Hippocampal formation (tissue), 2 donors: ENCODE measurements at places on chromosomes 2 and 18.

DNA sequence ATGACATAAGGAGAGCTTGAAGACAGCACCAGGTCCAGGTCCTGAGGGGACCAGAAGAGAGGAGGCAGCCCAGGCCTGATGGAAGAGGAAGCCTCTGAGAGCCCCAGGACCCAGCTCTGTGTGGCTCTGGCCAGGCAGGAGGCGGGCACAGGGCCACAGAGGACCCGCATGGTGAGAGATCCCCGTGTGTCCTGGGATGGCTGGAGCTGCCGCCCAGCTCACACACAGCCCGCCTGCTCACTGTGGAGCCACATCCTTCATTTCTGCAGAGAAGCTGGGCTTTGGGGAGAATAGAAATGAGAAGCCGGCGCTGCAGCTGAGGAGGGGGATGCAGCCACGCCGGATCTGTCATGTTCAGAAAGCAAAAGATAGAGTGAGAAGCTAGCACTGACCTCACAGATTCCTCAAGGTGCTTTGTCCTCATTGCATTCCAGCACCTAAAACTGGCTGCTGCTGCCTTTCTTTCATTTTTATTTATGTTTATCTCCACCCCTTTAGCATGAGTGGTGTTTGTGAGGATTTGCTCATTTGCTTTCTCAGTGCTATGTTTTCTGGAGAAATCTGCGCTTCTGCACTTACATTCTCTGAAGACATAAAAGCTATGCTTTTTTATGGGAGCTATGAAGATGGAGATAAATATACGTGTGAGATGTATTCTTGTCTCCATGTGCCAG is 307.6 kb upstream of the MYT1L start:
- DNase-seq, result no peak

DNA sequence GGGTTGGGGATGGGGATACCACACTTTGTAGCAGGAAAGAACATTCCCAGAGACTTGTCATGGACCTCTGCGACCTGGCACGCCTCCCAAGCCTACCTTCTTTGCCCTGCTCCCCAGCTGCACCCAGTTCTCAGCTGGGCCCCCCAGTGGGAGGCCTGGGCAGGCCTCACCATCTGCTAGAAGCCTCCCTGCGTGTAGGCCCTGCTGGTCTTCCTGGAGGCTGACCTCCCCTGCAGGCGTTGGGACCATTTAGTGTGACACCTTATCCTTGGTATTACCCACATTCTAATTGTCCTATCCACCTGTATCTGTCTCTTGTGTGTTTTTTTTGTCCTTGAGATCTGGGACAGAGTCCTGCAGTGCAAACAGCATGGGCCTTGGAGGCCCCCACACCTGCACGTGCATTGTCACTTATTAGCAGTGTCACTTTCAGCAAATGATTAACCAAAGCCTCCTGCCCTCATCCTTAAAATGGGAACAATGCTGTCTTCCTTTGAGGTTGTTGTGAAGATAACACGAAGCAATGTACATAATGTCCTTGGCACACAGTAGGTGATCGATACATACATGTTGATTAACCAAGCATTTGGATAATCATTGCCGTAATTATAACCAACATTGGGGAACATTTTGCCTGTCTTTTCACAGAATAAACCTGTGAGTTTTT is 77.2 kb downstream of the LIPG start:
- no peak for DNase-seq

GRCh38 chr18:48459016-48459415 is 49.8 kb upstream of the ZBTB7C start:
- DNase-seq, result no peak

GRCh38 chr2:113078350-113078839 is 10.6 kb downstream of the IL1F10 start:
- no peak for DNase-seq

DNA sequence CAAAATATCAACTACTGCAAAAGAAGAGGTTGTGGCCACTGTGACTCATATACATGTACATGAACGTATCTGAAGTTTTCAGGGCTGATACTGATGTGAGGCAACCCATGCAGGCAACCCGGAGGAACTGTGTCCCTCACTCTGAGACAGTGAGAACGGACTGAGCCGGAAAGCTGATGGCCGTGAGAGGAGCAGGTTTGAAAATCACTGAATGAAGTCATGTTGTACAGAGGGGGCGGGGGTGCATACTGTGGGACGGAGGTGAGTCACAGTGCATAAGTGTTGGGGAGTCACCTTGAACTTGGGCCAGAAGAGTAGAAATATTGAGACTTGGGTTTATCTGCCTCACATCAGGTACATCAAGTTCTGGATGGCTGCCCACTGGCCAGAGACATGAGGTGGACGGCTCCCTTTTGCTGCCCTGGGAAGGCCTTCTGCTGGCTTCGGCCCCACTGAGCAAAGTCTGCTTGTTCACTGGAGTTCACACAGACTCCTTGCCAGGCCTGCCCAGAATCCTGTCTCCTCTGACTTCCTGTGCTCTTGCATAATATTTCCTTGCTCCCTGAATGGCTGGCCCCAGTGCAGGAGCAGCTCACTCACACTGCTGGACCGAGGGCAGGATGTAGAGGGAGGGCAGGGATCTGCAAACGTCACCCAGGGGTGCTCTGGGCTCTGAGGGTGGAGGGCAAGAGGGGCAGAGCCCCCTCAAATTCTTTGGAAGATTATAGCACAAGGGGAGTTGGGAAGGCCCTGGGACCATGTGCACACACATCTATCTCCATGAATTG is 18.1 kb downstream of the EPAS1 start:
- peak; percentile 13 for DNase-seq

GRCh38 chr2:86019121-86019520 is 86.6 kb downstream of the POLR1A start:
- no peak for DNase-seq

GRCh38 chr2:80091237-80091636 is 213.3 kb downstream of the LRRTM1 start:
- no peak for DNase-seq

DNA sequence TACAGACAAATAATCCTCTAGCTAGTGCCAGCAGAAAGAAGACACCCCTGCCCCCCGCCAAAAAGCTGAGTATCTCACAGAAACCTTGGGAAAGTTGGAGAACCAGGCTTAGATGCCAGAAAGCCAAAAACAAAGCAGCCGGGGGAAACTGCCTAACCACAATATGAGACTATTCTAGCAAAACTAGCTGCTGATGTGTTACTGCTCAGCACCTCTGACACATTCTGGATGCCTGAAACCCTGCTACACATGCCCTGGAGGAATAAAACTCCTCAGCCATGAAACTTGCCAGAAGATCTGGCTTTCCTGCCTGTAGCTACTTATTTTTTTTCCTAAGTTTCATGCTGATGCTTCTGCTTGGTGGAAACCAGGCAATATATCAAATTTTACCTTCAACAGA is 122.7 kb upstream of the GCFC2 start:
- DNase-seq, result no peak

DNA sequence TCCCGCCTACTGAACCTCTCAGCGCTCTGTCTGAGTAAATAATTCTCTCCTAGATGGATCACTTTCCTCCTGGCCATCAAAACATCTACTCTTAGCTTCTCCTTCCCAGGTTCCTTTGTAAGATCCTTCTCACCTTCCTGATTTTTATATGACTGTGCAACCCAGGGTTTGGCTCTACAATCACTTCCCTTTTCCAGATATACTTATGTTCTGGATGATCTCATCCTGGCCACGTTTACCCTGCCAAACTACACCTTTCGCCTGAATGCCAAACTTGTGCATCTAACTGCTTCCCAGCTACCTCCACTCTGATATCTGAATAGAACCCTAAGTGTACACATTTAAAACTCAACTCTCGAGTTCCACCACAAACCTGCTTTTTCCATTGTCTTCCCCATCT is 290.5 kb upstream of the REV1 start:
- DNase-seq, result no peak

- no peak for DNase-seq
These were observed 59.1 kb upstream of the IL1RL1 start for GRCh38 chr2:102252236-102252635.

DNA sequence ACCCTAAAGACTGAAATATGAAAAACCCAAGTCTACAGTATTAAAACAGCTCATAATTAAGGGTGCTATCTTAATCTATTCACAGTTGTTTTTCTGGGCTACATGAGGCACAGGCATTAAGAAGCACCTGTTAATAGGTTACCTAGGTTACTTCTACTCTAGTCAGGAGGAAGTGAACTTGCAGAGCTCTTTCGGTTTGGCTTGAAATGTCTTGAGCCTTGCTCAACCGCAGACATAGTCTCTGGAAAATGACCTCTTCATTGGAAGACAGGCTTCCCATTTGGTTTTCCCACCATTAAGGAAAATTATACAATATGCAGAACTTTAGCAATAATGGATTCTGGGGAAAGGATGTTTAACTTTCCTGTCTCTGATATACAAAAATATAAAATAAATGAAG is 142.3 kb upstream of the KCNJ3 start:
- DNase-seq, result no peak

DNA sequence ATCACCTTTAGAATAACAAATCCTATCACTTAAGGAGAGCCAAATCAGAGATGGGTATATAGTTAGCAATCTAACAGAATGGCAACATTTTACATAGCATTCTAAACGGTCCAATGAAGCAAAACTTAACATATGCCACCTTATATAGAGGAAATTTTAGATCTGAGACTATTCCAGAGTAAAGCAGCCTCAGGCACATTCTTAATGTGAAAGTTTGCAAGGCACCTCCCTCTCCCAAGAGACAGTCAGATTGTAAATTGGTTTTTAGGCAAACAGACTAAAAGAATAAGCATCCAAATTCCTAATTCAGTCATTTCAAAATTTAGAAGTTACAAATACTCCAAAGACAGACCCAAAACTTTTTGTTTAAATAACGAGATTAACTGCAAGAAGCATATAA is 292.9 kb downstream of the STK39 start:
- no peak for DNase-seq

GRCh38 chr2:198917926-198918720 is 539.6 kb downstream of the SATB2 start:
- no peak for DNase-seq

DNA sequence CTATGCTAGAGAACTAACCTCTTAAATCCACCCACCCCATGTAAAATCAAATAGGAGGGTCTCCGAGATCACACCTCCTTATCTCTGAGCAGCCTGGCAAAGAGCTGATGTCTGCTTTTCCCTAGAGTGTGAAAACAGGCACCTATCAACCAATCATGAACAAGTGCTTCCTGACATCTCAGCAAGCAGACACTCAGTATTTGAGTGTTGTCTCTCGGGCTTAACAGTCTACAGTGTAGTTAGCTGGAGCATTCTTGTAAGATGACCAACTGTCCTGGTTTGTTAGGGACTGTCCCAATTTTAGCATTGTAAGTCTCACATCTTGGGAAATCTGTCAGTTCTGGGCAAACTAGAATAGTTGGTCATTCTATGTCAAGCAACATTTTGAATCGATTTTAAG is 26.4 kb downstream of the MARCHF4 start:
- no peak for DNase-seq

- no peak for DNase-seq
These were observed 728.7 kb upstream of the ID2 start for GRCh38 chr2:7953195-7953594.

GRCh38 chr2:109188898-109189297 is 59.9 kb downstream of the SH3RF3 start:
- DNase-seq, result no peak

DNA sequence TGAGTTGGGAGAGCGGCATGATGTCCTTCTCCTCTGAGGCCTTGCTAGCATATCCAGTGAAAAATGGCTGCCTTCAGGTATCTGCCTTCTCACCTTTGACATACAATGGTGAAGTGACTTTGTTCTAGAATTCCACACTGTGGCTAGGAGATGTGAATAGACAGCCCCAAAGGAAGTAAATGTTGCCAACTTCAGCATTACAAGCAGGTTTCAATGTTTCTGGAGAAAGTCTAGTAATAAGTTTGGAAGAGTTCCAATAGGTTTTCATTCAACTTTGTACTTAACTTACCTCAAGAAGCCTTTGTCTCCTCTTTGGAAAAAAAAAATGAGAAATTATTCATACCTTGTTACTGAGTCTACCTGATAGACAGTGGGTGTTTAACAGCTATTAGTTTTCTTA is 421.3 kb upstream of the MMADHC start:
- no peak for DNase-seq

GRCh38 chr18:22283397-22283796 is 114.0 kb downstream of the GATA6 start:
- no peak for DNase-seq

GRCh38 chr2:208099682-208100470 is 24.4 kb downstream of the CRYGD start:
- no peak for DNase-seq

DNA sequence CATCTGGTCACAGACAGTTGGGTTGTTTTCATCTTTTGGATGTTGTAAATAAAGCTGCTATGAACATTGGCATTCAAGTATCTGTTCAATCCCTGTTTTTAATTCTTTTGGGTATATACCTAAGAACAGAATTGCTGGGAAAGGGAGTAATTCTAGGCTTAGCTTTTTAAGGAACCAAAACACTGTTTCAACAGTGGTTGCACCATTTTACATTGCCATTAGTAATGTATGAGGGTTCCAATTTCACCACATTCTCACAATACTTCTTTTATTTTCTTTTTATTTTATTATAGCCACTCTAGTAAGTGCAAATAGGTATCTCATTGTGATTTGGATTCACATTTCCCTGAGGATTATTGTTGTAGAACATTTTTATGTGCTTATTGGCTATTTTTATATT is 108.9 kb upstream of the GLS start:
- DNase-seq, result no peak
